Left kidney (tissue), 8 donors: ENCODE measurements at places on chromosomes 16 and 17. TPM values are rescaled to one million over a fixed set of nuclear protein-coding genes. Genes with fewer than 3 reads are reported as not detected.

- DNase-seq, result no peak
Measured at GRCh38 chr16:68287276-68288251, 23.2 kb downstream of the SLC7A6OS start.

DNA sequence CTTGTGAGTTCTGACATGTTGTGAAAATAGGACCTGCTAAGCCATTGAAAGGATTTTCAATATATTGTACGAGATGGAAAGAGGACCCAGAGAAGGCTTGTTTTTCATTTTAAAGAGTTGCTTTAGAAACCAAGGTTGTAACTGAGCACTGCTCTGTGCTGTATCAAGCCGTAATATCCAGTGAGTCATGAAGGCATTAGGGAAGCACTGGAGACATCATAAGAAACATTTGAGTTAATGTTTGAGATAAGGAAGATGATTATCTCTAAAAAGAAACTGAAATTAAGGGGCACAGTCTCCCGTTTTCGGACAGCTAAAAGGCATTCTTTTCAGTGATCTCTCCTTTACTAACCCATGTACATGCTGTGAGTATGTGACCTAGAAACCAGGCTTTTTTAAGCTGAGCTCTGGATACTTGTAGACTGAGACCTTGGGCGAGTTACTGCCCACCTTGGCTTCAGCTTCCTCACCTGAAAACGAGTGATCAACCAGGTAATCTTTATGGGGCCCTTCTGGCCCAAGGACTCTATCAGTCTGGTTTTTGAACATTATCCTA lies 149.2 kb upstream of the TBX2 start:
- DNase-seq, result no peak

GRCh38 chr16:81627024-81627423 lies 152.1 kb upstream of the PLCG2 start:
- no peak for DNase-seq

DNA sequence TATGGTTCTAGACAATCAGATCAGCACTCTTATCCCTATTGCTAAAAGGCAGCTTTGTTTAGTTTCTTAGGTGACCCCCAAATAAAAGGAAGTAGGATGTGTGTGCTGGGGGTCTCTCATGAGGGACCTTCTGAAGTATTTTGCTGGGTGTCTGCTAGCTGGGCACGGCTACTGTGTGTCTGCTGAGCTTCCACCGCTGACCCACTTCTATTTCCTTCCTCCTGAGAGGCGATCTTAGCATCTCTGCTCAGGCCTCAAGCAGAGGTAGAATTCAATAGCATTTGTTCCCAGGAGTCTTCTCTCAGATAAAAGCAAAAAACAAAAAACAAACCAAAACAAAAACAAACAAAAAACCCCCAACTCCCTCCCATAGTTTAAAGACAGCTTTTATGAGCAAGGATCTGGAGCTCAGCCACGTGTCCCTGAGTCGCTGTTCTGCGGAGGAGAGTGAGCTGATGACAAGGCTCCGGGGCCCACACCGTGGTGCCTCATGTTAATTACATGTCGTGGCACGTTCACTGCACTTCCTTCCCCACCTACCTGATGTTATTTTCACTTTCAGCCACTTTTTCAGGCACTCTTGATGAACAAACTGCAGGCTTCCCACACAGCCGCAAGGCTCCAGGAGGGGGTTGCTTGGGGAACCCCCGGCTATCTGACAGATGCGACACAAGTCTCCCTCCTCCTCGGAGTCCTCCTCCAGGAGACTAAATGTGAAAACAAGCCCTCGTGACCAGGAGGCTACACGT lies 83.5 kb downstream of the MARCHF10 start:
- DNase-seq, result no peak

- no peak for DNase-seq
Measured at GRCh38 chr16:51154271-51155171, 3.5 kb upstream of the SALL1 start.

DNA sequence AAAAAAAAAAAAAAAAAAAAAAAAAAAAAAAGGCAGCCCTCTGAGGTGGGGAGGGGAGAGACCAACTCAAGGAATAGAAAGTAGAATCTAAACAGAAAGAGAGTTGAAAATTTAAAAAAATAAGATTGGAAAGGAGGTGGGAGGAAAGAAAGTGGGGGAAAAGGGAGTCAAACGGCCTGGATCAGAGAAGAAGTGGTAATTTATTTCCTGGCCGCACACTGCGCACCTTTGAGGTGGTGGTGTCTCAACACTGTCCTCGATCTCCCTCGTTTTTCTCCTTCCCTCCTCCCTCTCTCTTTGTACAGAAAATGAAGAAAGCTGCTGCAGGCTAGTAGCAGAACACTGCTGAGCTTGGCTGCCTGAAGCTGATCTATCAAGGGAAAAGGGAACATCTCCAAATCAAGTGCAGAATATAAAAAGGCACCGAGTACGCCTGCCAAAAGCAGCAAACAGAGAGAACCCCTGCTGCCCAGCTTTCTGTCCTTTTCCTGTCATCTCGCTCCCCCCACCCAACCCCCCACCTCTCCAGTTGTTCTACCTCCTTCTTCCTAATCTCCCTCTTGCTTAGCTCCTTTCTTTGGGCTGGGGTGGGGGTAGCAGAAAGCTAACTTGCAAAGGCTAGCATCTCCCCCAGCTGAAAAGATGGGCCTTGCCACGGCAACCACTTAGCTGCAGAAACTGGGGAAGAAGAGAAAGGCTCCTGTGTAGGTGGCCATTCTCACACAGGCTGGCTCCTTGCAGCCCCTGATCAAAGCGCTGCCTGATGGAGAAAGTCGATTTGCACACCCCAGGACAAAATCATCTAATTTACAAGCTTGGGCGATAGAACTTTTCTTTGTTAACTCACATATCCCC lies 22.5 kb downstream of the AXIN2 start:
- no peak for DNase-seq

DNA sequence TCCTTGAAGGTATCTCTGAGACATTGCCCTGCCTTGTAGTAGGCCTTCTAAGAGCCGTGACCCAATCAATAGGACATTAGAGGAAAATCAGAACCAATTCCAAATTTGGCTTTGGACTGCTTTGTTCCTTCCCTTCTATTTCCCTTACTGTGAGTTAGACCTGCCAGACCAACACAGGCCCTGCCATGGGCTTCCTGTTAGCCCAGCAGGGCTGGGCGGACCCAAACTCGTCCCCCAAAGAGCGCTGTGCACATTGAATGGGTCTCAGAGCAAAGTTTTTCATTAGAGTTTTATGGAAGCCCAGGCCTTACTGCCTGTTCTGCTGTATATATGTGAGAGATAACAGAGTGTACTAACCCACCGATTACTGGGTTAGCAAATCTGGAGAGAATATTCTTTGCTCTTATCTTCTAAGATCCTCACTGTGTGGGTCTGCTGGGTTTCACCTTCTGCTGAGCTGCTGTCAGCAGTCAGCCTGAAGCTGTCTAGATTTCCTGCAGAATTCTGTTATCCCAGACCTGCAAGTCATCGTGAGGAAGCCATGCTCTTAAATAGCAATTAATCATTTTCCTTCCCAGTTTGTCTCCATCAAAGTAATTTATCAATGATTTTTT lies 5.7 kb downstream of the ARHGAP44 start:
- DNase-seq, result no peak

GRCh38 chr17:65359016-65359415 lies 202.4 kb downstream of the AXIN2 start:
- DNase-seq, result no peak

DNA sequence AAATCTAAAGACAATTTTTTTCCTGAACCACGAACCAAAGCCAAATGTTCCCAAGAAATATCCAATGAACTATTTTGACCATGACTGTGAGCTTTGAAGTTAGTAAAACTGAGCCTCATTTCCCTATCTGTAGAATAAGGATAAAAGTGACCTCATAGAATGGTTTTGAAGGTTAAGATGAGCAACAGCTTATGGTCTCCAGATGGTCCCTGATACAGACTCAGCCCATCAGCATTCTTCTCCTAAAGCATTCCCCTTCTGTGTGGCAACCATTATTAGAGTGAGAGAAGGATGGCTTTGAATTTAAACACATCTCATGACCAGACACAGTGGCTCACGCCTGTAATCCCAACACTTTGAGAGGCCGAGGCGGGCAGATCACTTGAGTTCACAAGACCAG lies 70.1 kb downstream of the COPRS start:
- no peak for DNase-seq

DNA sequence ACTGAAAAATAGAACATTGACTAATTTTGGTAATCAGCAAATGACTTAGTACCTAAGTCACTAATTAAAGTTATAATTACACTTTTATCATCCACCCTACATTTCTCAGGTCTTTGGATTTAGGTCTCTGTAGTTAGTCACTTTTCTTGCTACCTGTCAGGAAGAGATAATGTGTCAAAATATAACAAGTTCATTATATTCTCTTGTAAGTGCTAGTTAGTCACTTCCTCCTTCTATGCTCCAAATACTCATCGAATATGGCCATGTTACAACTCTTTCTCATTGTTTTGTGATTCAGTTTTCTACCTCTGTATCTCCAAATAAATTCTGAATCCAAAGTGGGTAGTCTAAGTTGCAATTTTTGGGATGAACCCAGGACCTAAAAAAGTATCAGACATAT lies 163.5 kb upstream of the KIF2B start:
- DNase-seq, result no peak

- peak; percentile 79 for DNase-seq
Measured at GRCh38 chr17:17303010-17303846, at the start of gene NT5M. Gene NT5M, plus strand, starts transcription at chr17:17303373. Its CDS starts 178 bp downstream, at chr17:17303551.

DNA sequence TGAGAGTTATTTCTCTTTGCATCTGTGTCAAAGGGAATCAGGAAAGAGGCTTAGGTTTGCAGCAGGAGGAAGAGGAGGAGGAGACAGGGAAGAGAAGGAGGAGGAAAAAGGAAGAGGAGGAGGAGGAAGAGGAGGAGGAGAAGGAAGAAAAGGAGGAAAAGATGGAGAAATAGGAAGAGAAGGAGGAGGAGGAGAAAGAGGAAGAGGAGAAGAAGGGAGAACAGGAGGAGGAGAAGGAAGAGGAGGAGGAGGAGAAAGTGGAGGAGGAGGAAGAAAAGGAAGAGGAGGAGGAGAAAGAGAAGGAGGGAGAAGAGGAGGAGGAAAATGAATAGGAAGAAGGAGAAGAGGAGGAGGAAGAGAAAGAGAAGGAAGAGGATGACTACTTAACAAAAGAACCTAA lies 459.1 kb downstream of the GRIN2A start:
- DNase-seq, result no peak

DNA sequence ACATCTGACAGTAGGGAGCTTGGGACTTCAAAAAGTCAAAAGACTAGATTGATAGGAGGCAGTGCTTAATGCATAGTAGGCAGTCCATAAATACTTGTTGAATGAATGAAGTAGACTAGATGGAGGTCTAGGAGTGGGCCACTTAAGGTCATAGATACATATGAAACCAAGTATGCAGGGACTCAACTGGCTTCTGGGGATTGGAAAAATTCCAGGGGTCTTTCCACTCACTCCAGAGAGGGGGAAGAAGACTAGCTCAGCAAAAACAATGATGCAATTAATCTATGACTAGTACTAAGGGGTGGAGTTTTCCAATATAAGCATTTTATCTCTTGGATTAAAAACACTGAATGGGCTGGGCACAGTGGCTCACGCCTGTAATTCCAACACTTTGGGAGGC lies 298.3 kb upstream of the XYLT1 start:
- no peak for DNase-seq

DNA sequence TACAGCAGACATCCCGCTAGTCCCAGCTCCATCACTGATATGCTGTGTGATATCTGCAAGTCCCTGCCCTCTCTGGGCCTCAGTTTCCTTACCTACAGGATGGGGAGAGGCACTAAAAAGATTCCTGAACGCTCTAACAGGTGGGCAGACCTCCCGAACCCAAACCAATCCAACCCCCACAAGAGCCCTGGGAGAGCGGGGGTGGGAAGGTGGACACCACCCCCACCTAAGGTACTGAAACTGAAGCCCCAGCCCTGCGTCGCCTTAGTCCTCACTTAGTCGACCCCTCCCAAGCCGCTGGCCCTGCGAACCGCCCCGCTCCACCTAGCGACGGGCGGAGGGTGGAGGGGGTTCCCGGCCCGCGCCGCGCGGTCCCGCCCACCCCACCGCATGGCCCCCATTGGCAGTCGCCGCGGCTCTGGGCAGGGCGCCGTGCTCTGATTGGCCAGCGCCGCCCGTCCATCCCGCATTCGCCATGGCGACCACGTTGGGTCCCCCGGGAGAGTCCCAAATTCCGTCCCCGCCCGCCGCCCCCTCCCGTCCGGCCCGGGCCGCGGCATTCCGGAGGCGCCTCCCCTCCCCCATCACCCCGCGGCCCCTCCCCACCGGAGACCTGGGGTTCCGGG lies 578 bp downstream of the CCDC102A start:
- peak; percentile 86 for DNase-seq

- DNase-seq, result no peak
Measured at GRCh38 chr17:1354030-1354429, 46.0 kb downstream of the YWHAE start.

DNA sequence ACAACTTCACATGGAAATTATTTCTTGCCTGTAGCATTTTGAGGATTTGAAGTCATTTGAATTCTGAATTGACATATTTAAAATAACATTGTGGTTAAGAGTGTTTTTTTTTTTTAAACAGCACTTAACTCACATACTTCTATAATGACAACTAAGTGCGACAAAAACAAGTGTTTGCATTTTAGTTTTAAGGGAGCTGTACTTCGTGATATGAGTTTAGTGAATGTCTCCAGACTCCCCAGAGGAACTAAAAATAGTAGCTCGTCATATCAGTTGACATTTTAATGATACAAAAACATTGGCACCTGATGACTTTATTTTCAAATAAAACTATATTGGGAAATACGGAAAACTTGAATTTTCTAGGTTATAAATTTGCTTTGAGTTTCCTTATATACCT lies 389.6 kb upstream of the MON1B start:
- no peak for DNase-seq

DNA sequence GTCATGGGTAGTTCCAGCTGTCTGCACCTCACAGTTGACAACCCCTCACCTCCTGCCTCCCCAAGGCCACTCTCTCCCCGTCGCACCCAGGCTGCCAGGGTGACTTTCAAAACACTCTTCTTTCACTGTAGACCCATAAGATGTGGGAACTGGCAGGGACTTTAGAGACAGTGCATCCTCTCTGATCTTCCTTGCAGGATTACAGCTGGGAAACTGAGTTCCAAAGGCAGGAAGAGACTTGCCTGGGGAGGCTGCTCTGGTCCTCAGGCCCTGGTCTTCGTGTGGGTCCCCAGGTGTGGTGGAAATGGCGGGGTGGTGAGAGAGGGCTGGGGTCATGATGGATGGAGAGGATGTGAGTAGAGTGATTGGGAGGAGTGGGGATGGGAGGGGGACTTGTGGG lies 21.9 kb upstream of the NKD1 start:
- no peak for DNase-seq

The TBC1D3E gene
- polyA plus RNA-seq, result not detected

The KRTAP9-9 gene
- not detected for polyA plus RNA-seq

The CEP112 gene
- 16.5 TPM for polyA plus RNA-seq

The ATP6V0A1 gene
- 71.1 TPM for polyA plus RNA-seq

The ABCC6 gene
- 23.5 TPM for polyA plus RNA-seq

The ARHGDIG gene
- polyA plus RNA-seq, result 3.6 TPM

The ARRB2 gene
- 32.7 TPM for polyA plus RNA-seq
